ENCODE measurements at places on chromosomes 5 and 9.

- DNase-seq = no peak
Measured at GRCh38 chr9:130936285-130937117, 2.5 kb downstream of the FIBCD1 start.

DNA sequence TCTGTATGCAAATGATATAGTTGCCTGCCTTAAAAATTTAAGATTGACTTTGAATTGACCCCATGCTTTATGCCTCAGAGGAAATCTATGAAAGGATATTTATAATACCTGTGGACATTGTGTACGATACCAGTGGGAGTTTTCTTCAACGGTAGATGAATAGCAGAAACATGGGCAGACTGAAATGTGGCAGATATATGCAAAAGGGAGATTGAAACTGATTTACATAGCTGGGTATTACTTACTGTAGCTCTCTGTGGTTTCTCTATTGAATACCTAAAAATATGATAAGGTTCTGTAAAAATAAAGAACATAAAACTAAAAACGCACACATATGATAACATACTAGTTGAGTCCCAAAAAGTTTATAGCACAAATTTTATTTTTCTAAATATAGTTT, 345.2 kb upstream of the PCSK5 start:
- no peak for DNase-seq

GRCh38 chr9:124258607-124259157, 933 bp downstream of the NEK6 start:
- no peak for DNase-seq

DNA sequence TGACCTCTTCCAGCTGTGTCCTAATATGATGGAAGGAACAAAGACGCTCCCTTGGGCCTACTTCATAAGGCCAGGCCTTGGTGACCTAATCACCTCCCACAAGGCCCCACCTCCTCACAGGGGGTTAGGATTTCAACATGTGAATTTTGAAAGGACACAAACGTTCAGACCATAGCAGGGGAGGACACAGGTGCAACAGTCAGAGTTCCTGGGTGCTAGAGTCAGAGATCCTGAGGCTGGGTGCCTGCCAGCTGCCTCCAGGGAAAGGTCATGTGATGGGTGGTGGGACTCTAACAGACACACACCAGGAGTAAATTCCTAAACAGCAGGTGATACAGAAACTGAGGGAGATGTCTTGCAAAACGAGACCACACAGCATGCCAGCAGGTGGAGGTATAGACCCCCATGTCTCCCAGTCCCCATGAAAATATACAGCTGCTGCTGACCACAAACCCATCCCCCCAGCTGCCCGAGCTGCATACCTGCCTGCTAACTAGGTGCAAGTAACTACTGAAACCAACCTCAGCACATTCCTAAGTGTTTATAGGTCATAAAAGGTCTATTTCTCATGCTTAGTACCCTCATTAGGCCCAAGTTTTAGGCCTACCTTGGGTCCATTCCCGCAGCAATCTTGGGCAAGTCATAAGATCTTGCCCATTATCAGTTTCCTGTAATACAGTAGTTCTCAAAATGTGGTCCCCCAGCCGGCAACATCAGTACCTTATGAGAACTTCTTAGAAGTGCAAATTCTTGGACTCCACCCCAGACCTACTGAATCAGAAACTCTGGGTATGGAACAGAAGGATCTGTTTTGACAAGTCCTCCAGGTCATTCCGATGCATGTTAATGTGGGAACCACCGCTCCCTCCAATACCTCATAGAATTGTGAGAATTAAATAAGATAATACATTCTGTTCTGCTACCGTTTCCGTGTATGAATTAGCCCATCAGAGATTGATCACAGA, 245.3 kb downstream of the ENC1 start:
- no peak for DNase-seq

DNA sequence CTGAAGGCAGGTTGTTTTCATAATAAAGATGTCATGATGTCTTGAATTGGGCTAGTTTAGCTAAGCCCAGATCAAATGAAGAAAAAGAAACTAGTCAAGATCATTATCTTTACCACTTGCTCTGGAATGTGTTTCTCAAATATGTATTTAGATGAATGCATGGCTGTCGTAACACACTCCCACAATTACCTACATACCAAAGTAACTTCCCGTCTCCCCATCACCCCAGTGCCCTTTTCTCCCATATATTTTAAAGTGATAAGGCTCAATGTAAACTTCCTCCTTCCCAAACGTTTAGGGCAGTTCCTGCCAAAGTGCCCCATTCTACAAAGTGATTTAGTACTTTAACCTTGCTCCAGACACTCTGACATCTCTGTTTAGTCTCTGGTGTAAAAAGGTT, 61.4 kb downstream of the SLC1A3 start:
- no peak for DNase-seq

GRCh38 chr5:76524101-76524835, 98.9 kb downstream of the F2RL2 start:
- no peak for DNase-seq

- DNase-seq = no peak
Measured at GRCh38 chr9:2144619-2145018, 129.5 kb downstream of the SMARCA2 start.

GRCh38 chr9:104556830-104557634, 11.9 kb upstream of the OR13C8 start:
- DNase-seq = no peak

DNA sequence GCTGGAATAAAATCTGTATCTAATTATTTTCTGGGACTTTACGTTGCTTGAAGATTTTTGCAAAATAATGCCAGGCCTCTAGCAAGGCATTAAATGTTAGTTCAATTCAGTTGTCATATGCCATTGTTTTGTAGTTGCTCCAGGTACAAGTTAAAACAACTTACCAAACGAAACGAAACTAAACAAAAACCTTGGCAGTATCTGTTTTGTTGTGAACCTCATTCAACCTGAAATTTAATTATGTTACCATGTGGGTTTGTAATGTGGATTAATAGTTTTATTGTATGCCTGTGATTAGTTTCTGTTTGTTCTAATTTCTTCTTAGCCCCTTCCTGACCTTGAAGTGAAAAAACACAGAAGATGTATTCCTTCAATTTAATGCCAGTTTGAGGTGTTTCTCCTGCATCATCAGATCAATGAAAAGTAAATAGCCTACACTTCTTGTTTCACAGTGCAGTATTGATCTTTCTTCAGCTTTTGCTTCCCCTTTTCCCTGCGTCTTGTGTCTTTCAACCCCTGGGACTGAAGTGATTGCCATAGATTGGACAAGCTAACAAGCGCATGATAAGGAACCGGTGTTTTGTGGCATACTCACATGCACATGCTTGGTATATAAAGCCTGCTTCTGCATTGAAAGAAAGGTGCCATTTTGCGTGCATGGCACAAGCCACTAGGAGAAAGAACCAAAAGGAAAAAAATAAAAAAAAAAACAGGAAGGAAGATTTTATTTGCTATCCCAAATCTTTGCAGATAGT, 699.0 kb upstream of the ARRDC3 start:
- DNase-seq = no peak

DNA sequence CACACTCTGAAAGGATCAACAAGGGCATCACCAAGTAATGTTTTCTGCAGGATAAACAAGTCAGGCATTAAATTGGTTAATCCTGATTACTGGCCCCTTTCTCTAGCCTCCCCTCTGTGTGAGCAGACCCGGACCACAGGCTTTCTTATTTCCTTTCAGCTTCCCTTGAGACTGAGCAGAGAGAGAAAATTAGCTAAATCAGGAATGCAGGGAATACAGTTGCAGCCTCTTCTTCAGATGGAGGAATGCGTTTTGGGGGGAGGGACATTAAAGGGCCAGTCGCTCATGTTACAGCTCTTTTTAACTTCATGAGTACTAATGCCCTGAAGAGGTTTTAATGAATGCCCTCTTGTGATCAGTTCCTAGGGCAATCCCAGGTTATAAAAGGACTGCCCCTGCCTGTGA, 19.8 kb downstream of the PCDHAC2 start:
- no peak for DNase-seq

- DNase-seq = no peak
Measured at GRCh38 chr5:9686216-9686615, 56.1 kb upstream of the TAS2R1 start.

GRCh38 chr5:2917093-2917492, 165.6 kb upstream of the IRX2 start:
- no peak for DNase-seq

- DNase-seq = no peak
Measured at GRCh38 chr5:150516011-150516410, 8.1 kb downstream of the NDST1 start.

- no peak for DNase-seq
Measured at GRCh38 chr5:9557696-9558095, 11.8 kb upstream of the SEMA5A start.

GRCh38 chr5:137461391-137462264, 37.5 kb downstream of the SPOCK1 start:
- DNase-seq = no peak

GRCh38 chr5:41253109-41253508, 39.8 kb upstream of the C6 start:
- DNase-seq = no peak

GRCh38 chr9:84669288-84670137, at the start of gene NTRK2:
Gene NTRK2 (plus strand): TSS chr9:84669729. CDS start chr9:84670749, 1,020 bp downstream.
- no peak for DNase-seq

GRCh38 chr9:117815315-117815714, 111.1 kb downstream of the TLR4 start:
- no peak for DNase-seq

DNA sequence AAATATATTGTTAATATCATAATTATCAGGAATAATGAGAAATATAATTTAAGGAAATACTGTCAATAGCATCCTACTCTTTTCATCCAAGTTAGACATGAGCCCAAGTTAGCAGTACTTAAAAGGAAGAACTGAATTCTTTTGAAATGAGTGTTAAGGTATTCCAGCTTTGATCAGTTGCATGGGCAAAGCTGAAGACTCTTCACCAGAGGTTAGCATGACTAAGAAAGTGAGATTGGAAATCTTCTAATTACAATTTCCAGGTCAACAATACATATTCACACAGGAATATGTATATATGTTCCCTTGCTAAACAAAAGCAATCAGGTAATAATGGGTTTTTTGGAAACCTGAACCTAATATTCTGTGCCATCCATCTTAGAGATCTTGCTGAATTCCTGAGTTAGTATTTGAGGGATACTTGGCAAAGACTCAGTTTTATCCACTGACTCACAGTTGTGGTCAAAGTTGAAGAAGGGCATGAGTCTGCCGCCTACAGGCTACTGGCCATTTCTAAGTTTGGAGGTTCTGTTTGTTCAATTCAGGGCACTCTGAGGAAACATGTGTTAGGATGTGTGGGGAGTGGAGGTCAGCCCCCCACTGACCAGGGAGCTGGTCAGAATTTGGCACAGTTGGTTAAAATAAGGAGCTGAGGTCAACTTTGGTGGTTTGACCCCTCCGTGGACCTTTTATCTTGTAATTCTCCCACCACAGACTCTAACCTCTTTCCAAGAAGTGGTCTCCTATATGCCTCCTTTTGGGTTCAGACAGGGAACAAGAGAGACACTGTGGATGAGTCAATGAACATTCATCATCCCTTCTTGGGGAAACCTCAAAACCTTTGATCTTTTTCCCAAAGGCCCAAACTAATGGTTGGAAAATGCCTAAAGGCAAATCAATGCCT, 118.3 kb downstream of the PIK3R1 start:
- no peak for DNase-seq

- DNase-seq = no peak
Measured at GRCh38 chr9:84758817-84759216, 89.3 kb downstream of the NTRK2 start.

GRCh38 chr9:125323615-125324014, 62.0 kb downstream of the GAPVD1 start:
- no peak for DNase-seq

DNA sequence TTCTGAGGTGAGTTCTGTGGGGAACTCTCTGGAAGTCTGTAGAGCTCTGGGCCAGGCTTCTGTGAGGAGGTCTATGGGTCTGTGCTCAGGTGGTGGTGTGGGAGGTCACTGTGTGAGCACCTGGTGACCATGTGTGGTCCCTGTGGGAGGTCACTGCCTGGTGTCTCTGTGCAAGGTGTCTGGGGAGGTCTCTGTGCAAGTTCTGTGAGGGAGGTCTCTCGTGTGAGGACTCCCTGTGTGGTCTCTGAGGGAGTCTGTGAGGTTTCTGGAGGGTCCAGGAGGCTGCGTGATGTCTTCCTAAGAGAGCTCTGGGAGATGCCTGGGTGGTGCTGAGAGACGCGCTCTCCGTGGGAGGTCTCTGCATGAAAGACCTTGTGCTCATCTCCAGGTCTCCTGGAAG, 6.0 kb upstream of the SPATA31E1 start:
- DNase-seq = no peak

GRCh38 chr5:14838396-14839319, 32.9 kb downstream of the ANKH start:
- DNase-seq = no peak

DNA sequence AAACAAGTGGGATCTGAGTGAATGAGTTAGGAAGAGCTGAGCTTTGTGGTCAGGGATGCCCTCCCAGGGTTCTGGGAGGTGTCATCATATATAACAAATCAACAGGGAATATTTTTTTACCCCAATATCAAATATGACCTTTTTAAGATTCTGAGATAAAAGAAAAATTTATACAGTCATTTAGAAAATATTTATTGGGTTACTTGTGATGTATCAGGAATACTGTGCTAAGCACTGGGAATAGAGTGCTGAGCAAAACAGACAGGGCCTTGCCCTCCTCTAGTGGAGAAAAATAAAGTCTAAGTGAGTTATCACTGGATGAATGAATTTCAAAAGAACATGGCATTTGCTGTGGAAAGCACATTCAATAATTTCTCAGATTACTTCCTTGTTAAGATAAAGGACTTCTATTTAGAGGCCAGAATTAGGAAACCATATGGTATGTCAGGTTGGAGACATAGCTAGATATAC, 102.9 kb downstream of the BOD1 start:
- DNase-seq = no peak

- DNase-seq = no peak
Measured at GRCh38 chr5:74422671-74423070, 217.9 kb downstream of the ENC1 start.

DNA sequence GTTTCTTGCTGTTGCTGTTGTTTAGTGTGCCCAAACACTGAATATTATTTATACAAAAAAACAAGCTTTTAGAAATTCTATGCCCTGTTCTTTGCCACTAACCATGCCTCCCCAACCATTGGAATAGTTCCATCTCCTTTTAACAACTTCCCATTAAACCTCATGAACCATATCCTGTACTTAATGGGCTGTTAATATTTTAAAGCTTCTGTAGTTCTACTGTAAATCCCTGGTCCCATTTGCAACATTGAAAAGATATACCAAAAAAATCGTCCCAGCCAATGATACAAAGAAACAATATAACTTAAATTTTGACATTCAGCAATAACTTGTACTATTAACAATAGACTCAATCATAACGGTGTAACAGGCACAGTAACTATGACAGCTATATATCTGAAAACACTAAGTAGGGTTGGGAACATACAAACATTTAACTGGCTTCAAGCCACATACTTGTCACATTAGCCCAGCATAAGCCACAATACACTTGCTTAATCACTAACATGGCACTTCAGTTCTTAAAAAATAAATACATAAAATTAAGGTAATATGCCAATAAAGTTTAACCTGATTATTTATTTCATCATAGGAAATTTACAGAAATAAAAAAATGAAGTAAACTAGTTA, 86.1 kb downstream of the ADAMTS6 start:
- DNase-seq = no peak

- no peak for DNase-seq
Measured at GRCh38 chr5:170541146-170541769, 37.4 kb downstream of the KCNIP1 start.
